ENCODE measurements at places on chromosomes 16 and 17.

- DNase-seq = no peak
Measured at GRCh38 chr16:50844840-50845239, 103.0 kb downstream of the CYLD start.

- no peak for DNase-seq
Measured at GRCh38 chr16:65938083-65938482, 428.4 kb upstream of the CDH5 start.

DNA sequence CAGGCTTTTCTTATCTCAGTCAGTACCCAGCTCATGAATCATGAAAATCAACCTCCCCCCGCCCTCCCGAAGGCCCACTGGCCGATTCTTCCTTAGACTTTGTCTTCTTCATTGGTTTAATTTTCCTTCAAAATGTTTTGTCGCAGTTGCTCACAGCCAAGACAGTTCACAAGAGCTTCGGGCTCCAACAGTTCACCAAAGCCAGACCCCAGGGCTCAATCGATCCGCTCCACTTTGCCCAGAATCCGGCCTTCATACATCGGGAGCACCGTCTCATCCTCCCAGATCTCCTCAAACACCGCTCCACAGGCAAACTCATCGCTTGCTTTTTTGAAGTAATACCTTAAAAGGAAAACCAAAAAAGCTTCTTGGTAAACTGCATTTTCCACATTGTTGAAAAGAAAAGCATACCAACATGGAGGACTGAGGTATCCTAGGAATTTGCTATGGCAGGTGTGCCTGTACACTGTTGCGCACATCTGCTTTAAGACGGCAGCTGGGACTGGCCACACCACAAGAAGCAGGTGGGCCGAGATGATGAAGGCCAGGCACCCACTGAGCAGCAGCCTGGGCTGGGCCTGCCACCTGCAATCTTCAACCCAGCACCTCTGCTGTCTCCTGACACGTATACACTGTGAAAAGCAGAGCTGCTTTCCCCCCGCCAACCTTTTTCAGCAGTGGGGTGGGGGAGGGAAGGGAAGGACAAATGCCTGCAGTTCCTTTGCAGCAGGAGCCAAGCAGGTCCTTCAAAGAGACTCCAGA lies 31.5 kb downstream of the AXIN2 start:
- no peak for DNase-seq

DNA sequence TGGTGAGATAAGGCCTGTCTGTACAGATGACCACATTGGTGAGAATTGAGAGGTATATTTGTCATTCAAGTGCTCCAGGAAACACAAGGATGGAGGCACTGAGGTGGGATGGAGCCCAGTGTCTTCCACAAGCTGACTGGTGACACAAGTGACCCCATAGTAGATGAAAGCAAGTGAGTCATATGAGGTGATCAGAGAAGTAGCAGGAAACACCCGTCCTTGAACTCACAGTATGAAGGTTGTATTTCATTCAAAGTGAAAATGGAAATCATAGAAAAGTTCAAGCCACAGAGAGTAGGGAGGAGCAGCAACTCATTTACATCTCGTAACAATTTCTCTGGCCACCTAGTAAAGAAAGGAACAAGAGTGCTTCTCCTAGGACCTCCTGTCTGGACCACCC lies 609.8 kb downstream of the HS3ST4 start:
- DNase-seq = no peak

GRCh38 chr16:31710880-31711279 lies 162.7 kb upstream of the ZNF267 start:
- no peak for DNase-seq

GRCh38 chr17:69228018-69228417 lies 606 bp downstream of the ABCA10 start:
- no peak for DNase-seq

- DNase-seq = peak; percentile 45
Measured at GRCh38 chr17:50640686-50641351, 6.1 kb downstream of the ABCC3 start.

DNA sequence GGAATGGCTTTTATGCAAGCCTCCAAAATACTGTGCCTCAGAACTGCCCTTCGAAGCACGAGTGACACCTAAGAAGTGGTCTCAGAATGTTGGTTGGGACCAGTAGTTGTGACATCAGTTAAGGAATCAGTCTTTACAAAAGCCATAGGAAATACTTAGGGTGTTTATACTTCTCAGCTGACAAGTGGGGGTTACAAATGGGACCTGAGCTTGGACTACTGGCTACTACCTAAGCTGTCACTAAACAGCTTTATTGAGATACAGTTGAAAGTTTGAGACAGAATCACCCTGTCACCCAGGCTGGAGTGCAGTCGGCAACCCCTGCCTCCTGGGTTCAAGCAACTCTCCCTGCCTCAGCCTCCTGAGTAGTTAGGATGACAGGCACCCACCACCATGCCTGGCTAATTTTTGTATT lies 5.0 kb downstream of the RPL19 start:
- DNase-seq = no peak
